ENCODE measurements at places on chromosomes 16 and 17. TPM values are rescaled to one million over a fixed set of nuclear protein-coding genes. Genes with fewer than 3 reads are reported as not detected.

Gene EVI2B
- 0.04 TPM for polyA plus RNA-seq

Gene SPAG5
- polyA plus RNA-seq, result 106 TPM

Gene FBRS
- 34.8 TPM for polyA plus RNA-seq

Gene CES1
- polyA plus RNA-seq, result 18.1 TPM

Gene CEP20
- 63.8 TPM for polyA plus RNA-seq

Data from A549 (cell line).